Stimulated activated CD8-positive, alpha-beta memory T cell treated with anti-CD3 and anti-CD28 coated beads, Interleukin-2, amount 100 ng/mL, for 1 hour (primary cell): ENCODE measurements at places on chromosomes 4 and X.

DNA sequence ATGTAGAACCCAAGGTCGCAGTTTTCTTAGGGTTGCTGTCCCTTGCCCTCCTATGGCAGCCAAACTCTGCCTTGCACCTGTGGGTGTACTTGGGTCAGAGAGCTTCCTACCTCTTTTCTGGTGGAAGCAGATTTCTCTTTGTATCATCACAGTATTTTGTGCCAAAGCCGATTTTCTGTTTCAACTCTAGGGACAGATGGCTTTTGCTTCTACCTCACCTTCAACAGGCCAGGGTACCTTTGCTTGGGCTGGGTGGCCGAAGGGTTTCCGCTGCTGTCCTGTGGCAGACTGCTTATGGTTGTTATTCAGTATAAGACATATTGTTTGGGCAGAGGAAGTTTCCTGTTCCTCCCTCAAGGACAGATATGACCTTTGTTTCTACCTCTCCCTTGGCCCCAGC is 22.4 kb downstream of the NEIL3 start:
- DNase-seq: no peak

GRCh38 chr4:138894011-138894410 is 121.6 kb upstream of the NOCT start:
- no peak for DNase-seq

DNA sequence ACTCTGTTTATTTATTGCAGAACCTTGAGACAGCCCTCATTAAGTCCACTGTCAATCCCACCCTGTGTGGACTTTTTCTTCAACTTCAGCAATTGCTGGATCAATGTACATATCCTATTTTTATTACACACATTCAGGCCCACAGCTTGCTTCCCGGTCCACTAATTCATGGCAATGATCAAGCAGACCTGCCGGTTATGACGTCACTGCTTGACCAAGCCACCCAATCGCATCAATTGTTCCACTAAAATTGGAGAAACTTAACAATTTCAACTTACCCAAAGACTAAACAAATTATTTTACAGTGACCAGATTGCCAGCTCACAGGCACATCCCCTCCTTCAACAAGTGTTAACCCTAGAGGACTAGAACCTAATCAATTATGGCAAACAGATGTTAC is 240.4 kb upstream of the MAGEB18 start:
- DNase-seq: no peak

DNA sequence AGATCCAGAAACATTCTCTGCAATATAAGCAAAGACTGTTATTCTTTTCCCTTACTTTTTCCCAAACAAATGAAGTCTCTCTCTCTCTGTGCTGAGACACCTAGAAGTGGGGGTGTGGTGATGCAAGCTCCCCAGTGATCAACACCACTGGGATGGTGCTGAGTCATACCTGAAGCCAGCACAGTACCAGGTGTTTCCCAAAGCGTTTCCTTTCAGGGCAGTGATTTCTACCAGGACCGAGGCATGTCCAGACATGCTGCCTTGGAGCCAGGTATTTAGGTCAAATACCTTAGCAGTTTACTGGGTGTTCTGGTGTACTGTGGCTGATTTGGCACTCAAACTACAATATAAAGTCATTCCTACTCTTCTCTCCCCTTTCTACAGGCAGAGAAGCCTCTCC is 726.5 kb downstream of the FAM133A start:
- no peak for DNase-seq

- DNase-seq: no peak
Observed at GRCh38 chr4:147975933-147976928, 244.3 kb downstream of the ARHGAP10 start.

DNA sequence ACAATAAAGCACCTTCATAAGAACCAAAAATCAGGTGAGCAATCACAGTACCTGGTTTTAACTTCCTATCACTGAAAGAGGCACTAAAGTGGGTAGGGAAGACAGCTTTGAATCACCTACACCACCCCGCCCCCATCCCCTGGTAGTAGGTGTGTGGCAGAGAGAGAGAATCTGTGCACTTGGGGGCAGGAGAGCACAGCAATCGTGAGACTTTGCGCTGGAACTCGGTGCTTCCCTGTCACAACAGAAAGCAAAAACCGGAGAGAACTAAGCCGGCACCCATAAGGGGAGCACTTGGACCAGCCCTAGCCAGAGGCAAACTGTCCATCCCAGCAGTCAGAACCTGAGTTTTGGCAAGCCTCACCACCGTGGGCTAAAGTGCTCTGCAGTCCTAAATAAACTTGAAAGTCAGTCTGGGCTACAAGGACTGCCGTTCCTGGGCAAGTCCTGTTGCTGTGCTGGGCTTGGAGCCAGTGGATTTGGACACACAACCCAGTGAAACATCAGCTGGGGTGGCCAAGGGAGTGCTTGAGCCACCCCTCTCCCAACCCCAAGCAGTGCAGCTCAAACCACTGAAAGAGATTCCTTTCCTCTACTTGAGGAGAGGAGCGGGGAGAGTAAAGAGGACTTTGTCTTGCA is 32.1 kb downstream of the NDUFB11 start:
- DNase-seq: no peak

DNA sequence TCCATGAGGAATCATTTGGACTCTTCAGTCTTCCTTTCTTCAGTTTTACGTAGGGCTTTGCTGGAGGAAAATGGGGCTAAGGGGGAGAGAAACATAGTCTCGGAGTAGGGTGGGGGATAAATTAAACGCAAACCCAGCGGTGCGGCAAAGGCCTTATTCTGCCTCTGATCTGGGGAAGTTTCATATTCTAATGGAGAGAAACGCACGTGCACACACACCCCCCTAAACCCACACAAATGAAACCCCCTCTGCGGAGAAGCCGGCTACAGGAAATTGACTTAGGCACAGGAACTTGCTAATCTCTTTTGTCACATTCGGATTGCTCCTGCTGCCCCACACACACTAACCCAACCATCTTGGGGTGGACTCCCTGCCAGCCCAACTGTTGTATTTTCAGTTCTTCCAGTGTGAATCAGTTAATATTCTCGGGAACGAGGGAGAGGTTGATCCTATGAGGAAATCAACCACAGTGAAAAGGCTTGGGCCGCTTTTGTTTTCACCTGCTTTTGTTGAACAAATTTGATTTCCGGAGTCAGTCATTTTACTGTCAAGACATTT is at the start of gene RHOH:
Gene RHOH, plus strand, starts transcription at position 308 of the 558 bp plus-strand sequence. CDS start 46,356 bp downstream, outside the sequence.
- DNase-seq: peak; percentile 55

GRCh38 chrX:63740382-63740781 is 44.6 kb downstream of the ARHGEF9 start:
- no peak for DNase-seq

- DNase-seq: no peak
Observed at GRCh38 chrX:14398725-14399124, 130.6 kb upstream of the GLRA2 start.

GRCh38 chr4:62490635-62491034 is 1290.5 kb downstream of the ADGRL3 start:
- DNase-seq: no peak

DNA sequence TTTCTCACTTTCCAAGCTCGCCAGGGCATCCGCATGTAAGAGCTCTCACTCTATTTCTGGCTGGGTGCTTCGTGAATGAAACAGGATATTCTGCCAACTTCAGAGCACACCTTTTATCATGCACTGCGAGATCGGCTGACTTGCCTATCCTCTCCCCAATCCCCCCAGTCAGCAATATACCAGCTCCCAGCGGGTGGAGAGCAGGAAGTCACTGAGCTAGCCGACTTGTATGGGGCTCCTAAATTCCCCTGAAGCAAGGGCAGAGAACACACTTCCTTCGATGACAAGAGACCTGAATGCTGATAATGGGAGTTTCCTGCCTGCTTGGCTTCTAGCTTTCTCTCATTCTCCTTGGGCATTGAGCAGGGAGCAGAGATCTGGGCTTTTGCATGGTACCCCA is 33.8 kb upstream of the MAMLD1 start:
- no peak for DNase-seq

DNA sequence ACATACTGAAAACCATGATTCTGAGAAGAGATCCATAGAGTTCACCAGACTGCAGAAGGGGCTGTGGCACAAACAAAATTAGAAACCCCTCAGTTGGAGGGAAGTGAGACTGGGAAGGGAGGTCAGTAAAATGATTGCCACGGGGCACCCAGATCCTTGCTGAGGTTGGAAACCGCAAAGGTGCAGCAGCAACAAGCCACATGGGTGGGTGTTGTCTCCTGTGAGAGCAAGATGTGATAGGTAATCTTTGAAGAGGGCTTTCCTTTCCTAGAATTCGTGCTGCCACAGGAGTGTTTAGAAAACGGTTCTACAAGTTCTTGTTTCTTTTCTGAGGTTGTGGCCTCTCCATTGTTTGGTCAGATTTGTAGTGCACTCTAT is 85.5 kb downstream of the NFKB1 start:
- DNase-seq: no peak

DNA sequence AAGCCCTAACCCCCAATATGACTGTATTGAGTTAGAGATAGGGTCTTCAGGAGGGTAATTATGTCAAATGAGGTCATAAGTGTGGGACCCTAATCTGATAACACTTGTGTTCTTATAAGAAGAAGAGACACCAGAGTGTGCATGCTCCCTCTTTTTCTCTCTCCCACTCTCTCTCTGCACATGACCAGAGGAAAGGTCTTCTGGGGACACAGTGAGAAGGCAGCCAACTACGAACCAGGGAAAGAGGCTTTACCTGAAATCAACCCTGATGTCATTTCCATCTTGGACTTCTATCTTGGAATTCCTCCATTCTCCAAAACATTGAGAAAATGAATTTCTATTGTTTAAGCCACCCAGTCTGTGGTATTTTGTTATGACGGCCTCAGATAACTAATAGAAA is 97.2 kb upstream of the MAD2L1 start:
- DNase-seq: no peak
